ENCODE measurements at places on chromosomes 3 and 15.

GRCh38 chr3:195441992-195442572 lies 738 bp downstream of the ACAP2 start:
- peak; percentile 83 for DNase-seq

DNA sequence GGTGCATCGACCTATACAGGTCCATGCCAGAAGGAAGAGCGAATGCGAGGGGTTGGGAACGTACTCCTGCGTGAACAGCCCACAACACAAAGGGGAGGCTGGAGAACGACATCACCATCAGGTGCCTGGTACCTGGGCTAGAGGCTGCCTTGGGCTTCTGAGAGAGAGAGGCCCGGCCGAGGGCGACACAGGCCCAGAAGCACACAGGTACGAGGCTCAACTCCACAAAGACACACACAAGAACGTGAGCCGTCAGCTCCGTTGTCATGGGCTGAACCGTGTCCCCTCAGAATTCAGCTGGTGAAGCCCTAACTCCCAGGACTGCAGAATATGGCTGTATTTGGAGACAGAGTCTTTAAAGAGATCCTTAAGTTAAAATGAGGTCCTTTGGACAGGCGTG lies 134.3 kb downstream of the ATP10A start:
- no peak for DNase-seq

- DNase-seq, result no peak
Observed at GRCh38 chr3:61847784-61848462, 286.6 kb downstream of the PTPRG start.

DNA sequence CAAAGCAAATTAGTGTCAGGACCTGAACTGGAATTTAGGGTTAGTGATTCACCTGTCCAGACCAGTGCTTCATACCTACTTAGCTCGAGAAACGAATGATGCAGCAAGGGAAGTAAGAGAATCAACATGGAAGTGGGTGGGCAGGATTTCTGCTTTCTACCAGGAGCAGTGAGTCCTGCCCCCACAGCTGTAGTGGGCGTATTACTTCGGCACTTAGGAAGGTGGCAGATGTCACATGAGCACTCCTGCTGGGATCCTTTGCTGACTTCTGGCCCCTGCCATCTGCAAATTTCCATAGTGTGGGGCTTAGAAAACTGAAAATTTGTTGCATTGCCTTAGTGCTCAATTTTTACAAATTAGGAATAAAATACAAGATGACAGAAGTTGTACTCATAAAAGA lies 31.2 kb downstream of the RYR3 start:
- no peak for DNase-seq

- no peak for DNase-seq
Observed at GRCh38 chr3:163543662-163544061, 1534.6 kb downstream of the SI start.

- DNase-seq, result no peak
Observed at GRCh38 chr15:96369825-96370621, 39.5 kb downstream of the NR2F2 start.

Data from SW480 (cell line).